AML-193 (cell line): ENCODE measurements at places on chromosomes 7 and 10.

GRCh38 chr7:75567948-75568595 is 76.0 kb downstream of the SPDYE5 start:
- no peak for DNase-seq

- DNase-seq = no peak
Observed at GRCh38 chr10:121567569-121567968, 30.7 kb downstream of the FGFR2 start.

DNA sequence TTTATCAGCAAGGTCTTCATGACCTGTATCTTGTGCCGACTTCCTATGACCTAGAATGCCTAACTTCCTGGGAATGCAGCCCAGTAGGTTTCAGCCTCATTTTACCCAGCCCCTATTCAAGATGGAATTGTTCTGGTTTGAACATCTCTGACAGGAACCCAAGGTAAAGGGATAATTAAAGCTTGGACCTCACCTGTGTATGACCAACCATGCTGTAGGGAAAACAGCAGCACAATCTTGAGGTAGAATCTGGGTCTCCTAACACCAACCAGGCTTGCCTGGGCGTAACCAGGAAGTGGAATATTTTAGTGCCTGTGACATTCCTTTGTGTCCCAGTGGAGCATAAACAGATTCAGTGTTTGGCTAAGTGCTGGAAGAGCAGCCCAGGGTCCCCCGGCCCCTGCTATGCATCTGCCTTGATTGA is 94.1 kb downstream of the PFKFB3 start:
- no peak for DNase-seq

DNA sequence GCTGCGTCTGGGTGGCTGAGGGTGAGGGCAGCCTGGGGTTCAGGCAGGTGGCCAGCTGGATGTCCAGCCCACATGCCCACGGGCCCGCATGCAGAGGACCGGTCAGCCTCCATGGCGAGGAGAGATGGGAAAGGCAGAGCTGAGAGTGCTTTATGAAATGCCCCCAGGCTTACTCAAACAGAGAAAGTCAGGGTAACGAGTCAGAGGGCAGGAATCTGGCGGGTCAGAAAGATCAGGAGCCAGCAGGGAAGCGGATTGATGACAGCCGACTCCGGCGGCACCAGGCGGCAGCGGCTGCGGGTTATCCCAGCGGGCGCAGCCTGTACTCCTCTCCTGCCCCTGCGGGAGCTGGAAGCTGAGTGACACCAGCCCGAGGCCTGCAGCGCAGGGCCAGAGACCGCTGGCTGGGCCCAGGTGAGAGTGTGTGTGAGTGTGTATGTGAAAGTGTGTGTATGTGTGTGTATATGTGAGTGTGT is 13.4 kb downstream of the SLC13A4 start:
- DNase-seq = no peak

DNA sequence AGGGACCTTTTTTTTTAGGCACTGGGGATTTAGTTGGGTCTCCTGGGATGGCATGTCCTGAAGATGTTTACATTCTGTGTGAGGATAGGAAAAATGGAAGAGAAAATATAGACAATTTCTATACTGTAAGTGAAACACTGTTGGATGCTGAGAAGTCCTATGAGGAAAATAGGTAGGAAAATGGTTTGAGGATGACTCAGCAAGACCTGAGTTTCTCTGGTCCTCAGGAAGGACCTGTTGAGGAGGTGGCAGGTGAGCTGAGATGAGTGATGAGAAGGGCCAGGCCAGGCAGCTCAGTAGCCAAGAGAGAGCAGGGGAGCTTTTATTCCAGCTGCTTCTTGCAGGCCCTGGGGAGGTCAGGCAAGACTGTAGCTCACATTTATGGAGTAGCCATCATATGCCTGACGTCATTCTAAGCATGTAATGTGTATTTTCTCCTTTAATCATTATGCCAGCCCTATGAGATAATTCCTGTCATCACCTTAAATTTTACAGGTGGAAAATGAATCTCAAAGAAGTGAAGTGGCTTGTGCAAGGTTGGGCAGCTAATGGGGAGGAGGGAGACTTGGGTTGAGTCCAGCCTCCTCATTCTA is 19.1 kb upstream of the LRRC18 start:
- DNase-seq = no peak

DNA sequence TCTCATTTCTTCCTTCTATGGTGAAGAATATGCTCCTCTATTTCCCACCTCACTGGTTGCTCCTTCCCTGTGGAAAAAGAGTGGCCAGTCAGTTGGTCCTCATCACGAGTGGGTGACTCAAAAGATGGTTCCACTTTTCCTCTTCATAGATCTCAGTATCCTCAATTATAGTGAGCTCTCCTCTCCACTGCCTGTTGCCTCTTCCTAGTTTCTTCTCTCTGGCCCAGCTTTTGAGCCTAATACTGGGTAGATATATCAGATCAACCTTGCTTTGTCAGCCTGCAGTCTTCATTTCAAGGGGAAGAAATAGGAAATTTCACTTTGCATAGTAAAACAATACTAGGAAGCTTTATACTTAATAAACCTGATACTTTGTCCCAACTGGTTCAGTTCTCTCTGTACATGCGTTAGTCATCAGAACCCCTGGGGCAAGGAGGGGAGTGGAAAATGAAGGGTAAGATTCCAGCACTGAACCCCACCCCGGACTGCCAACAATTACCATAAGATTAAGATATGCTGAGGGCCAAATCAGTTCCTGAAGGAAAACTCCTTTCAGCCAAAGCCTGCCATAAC is 15.5 kb upstream of the WNT16 start:
- DNase-seq = no peak
